ENCODE measurements at places on chromosomes 13 and 19. TPM values are rescaled to one million over a fixed set of nuclear protein-coding genes. Genes with fewer than 3 reads are reported as not detected.

GRCh38 chr13:102693776-102694175, 1.1 kb downstream of the METTL21C start:
- no peak for DNase-seq

IL4I1 gene
- total RNA-seq, result 52.7 TPM

DNA sequence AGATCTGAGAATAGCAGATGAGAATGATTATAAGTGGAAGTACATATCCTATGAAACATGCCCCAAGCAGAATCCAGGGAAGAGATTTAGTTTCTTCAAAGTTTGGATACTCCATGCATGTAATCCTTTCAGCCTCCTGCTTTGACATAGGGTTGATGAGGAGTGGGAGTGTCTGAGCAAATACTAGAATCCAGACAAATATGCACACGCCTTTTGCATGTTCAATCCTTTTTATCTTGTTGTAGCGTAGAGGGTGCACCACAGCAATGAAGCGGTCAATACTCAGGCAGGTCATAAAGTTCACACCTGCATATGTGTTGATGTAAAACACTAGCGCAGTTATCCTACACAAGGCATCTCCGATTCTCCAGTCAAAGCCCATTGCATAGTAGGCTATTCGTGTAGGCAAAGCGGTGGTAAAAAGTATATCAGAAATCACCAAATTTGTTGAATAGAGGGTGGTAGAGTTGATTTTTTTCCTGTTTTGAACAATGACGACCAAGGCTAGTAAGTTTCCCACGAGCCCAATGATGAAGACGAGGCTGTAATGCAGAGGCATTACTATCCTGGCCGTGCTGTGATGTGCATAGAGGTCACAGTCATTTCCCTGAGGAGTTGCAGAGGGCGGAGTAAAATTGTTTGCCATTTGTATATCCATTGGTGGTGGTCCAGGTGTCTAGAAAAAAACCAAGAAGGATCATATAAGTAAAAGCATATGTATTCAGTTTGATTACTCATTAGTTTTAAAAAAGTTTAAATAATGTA, 11.5 kb downstream of the GPR183 start:
- DNase-seq, result no peak

DNA sequence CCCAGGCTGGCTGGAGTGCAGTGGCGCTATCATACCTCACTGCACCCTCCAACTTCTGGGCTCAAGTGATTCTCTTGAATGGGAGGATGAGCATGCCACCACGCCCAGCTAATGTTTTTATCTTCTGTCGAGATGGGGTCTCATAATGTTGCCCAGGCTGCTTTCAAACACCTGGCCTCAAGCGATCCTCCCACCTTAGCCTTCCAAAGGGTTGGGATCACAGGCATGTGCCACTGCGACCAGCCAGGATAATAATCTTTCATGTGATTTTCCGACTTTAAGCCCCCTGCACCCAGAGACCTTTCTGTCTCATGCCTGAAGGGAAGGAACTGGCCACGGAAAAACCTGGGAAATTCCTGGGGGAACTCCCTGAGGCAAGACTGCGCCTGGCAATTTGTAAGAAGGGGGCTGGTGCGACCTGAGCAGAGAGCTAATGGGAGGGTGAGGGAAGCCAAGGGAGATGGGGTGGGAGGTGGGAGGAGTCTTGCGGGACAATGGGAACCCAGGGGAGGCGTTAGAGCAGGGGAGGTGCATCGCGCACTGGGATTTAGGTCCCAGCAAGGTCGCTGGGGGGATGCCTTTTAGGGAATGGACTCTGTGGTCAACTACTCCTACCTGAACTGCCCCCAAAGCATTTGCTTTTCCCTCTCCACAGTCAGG, 1.2 kb upstream of the CCDC124 start:
- no peak for DNase-seq

- DNase-seq, result no peak
Measured at GRCh38 chr13:65470781-65471180, 1759.4 kb downstream of the PCDH9 start.

- DNase-seq, result no peak
Measured at GRCh38 chr19:15201374-15202023, 704 bp upstream of the NOTCH3 start.

GRCh38 chr13:22161871-22162270, 491.0 kb downstream of the FGF9 start:
- DNase-seq, result no peak

OR10H1 gene
- total RNA-seq, result 0.05 TPM

DNA sequence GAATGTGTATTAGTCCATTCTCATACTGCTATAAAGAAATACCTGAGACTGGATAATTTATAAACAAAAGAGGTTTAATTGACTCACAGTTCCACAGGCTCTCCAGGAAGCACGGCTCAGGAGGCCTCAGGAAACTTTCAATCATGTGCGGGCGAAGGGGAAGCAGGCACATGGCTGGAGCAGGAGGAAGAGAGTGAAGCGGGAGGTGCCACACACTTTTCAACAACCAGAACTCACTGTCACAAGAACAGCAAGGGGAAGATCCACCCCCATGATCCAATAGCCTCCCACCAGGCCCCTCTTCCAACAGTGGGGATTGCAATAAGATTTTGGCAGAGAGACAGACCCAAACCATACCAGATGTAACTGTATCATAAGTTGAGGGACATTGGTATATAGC, 72.7 kb downstream of the IRS2 start:
- DNase-seq, result no peak

DNA sequence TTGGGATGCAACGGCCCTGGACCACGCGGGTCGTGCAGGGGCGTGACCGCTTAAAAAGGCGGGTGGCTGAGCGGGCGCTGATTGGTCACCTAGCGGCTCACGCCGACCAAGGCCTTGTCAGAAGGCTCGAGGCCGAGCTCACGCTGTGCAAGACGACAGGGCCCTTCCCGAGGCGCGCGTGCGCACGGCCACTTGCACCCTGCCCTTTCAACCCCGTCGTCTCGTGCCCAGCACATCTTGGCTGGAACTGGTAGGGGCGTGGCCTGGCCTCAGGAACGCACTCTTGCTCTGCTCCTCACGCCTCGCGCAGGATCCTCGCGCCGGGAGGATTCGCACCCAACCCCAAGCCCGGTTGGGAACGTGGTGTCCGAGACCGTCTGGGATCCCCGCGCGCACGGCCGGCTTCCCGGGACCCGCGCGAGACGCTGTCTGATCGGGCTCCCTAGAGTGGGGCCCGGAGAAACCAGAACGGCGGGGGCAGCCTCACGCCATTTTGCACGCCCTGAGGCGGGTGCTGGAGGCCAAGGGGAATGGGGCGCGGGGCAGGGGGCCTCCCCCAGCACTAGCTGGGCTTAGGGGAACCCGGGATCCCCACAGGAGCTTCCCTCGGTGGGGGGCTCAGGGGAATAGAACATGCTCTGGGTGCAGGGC, at the start of gene MEIOSIN:
Gene MEIOSIN (plus strand): TSS at position 280 of the 651 bp plus-strand sequence. CDS start 1,938 bp downstream, outside the sequence.
- DNase-seq, result no peak

DNA sequence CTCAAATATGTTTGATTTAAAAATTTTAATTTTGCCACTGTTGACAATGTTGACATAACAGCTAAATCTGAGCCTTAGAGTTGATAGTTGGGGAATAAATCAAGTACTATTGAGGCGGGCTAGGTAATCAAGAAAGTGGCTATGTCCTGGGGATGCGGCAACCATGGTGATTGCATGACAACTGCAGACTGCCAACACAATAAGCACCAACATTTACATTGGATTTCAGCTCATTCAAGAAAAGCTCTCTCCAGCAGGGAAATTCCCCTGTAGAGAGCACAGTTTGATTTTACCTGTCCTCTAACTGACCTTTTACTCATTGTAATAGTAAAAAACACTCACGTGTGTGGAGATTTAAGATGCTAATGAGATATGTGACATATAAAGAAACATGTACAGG, 63.1 kb downstream of the ZNF100 start:
- no peak for DNase-seq

- peak; percentile 53 for DNase-seq
Measured at GRCh38 chr19:1942078-1942933, 1.3 kb downstream of the CSNK1G2 start.

IRGC gene
- not detected for total RNA-seq

DNA sequence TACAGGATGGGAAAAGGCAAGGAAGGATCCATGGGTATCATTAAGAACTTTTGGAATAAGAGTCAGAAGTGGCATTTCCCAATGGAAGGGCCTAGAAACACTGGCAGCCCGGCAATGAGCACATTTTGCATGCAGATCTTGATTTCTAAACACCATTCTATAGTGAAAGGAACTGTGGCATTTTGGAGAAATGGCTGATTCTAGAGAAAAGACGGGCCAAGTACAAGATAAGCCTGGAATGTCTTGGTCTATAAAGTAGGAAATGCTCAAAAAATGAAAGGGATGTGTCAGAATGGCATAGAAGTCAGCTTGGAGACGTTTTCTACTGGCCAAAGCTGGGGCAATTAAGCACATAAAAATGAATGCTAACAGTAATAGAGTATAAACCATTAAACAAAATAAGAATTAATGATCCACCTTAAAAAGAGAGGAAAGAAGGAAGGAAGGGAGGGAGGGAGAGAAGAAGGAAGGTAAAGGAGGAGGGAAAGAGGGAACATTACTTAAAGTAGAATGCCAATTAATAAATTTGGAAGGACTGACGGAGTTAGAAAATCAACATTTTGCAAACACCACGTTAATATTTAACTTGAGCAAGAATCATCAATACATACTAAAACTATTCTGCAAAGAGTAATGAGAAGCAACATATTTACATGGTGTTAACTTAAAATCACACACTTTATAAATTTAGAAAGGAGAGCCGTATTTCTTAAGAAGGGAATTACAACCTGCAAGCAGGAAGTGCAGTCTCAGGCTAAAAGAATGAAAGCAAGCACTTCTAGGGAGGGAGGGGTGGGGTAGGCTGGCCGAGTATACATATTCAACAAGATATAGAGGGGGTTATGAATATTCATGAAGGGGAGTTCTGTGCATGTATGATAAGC, 78.9 kb downstream of the ANKRD10 start:
- DNase-seq, result no peak

FGF14 gene
- total RNA-seq, result not detected

DNA sequence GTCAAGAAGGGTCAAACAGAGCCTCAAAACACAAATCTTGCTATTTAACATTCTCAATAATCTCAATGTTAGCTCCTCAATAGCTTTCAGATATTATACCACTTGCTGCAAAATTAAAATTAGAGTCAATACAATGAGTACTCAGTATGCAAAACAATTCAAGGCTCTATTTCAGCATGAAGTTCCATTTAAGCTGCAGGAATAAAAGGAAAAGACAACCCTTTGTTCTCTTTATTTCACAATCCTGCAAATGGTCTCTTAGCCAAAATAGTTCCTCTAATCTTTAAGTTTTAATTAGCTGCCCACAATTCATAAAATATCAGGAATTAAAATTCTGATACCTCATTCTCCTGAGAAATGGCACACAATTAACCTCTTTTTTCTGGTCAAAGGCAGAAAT, 40.5 kb upstream of the DCT start:
- no peak for DNase-seq

- no peak for DNase-seq
Measured at GRCh38 chr19:57473646-57474045, 3.7 kb downstream of the ZNF772 start.

DNA sequence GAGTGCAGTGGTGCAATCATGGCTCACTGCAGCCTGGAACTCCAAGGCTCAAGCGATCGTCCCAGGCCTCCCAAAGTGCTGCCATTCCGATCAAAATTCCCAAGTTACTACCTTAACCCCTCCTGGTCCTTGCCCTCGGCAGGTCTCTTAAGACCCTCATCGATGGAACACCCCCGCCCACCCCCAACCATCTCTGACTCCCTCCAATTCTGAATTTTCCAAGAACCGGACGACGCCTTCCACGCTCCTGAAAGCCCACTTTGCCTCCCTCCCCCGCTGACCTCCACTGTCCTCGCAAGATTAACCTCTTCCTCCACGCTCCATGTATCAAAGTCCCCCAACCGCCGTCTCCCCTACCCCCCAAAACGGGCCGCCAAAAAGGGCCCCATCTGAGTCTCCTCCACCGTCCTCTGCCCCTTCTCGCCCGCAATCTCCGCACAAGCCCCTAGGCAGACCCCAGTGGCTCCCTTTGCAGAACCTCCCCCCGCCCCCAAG, 539 bp downstream of the DAPK3 start:
- no peak for DNase-seq

DNA sequence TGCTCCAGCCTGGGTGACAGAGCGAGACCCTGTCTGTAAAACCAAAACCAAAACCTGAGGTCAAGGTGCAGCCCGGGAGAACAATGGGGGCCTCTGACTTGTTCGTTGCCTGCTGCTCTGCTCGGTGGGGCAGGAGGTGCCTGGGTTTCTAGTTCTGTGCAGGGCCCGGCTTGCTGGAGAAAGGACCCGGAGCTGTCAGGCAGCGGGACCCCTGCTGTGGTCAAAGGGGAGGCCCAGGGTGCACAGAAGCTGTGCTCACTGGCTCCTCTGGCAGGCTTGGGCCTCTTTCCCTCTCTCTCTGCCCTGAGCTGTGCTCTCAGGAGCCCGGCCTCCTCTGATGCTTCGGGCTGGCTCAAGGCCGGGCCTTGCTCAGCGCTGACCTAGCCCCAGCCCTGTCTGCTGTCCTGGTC, 3.5 kb downstream of the LRP3 start:
- no peak for DNase-seq

DNA sequence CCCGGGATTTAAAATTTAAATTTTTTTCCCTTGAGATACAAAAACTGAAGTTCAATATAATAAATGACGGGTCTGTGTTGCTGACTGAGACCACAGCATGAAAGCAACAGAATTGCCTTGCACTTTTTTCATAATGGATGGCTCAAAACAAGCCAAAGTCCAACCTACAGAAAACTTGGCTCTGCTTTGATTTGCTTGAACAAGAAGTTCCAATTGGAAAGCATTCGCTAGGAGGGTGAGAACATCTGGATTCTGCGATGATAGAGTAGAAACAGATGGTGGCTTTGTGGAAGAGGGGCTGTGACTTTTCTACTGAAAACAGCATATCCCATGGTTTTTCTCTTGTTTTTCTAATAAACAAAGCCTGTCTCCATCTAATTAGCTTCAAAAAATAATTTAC, 46.4 kb downstream of the THSD1 start:
- no peak for DNase-seq

DNA sequence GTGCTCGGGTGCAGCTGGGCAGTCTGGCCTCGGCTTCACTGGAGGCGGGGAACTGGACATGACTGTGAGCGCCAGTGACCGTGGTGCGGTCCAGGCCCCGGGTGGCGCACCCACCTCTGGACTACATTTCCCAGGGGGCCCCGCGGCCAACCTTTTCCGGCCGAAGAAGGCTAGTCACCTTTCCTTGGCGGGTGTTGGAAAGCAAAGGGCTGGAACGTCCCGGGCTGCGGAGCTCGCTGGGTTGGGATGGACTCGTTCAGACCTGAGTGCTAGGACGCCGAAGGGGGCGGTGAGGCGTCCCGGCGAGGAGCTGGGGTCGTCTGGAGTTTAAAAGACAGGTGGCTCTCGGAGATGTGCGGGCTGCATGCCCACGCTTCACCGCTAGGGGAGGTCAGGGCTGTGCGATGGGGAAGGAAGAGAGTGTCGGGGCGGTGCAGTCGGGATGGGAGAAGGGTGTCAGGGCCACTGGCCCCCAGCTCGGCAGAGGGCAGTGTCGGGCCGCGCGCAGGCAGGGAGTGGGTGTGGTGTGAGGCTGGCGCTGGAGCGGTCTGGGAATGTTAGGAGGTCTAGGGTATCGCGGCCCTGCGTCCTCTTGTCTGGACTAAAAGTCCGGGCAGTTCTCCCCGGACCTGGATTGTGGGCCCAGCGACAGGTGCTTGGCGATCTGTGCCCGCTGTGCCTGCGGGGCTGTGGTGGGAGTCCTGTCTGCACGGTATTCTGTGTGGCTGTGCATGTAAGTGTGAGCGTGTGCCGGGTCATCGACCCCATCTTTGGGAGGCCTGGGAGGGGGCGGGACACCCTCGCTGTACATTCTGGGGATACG, 57.1 kb downstream of the ZNF568 start:
- peak; percentile 66 for DNase-seq

GRCh38 chr19:44653977-44654774, 10.5 kb downstream of the PVR start:
- DNase-seq, result peak; percentile 49

Data from activated T-cell treated with anti-CD3 and anti-CD28 coated beads, Interleukin-2, amount 50 U/mL, for 4 hours (primary cell).